ENCODE measurements at places on chromosomes 7 and 10.
A peak's percentile ranks its signal among the peaks of the same experiment; 100 is the strongest.

- DNase-seq: no peak
Observed at GRCh38 chr7:112365551-112365950, 84.7 kb upstream of the IFRD1 start.

GRCh38 chr7:102275123-102275703, 11.5 kb upstream of the SH2B2 start:
- no peak for DNase-seq

DNA sequence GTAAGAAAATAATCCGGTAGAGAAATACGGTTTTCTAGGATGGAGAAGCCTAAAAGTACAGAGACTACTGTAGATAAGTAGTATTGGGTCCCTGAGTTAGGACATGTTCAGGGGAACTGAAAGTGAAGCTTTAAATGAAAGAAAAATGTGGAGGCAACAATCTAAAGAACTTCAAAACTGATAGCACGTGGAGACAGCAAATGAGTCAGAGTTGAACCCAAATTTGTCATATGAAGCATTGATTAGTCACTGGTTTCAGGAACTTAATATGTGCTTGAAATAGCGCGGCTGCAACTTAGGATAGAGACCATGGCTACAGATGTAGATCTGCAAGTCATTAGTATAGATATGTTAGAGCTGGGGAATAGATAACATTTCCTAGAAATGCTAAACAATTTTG, 1138.6 kb upstream of the SORCS1 start:
- no peak for DNase-seq

DNA sequence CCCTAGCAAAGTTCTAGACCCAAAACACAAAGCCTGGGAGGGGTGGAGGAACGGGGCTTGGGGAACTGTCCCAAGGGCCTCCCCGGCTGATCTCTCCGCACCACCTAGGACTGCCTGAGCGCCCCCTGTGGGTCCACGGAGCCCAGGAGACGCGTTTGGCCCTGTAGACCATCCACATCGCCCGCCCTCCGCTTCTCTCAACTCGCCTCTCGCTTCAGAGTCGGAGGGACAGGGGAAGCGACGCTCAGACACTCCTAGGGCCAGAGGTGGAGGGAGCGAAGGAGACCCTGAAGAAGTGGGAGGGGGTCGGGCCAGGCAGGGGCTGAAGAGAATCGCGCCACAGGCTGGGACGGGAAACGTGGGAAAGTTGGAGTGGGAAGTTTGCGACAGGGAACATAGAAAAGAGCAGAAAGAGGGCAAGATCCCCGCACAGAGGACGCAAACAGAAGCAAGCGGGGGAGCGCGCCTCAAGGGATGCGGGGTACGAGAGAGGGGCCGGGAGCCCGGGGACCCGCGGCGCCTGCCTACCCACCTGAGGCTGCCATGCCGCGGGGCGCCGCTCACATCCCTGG, 378 bp downstream of the PIK3AP1 start:
- DNase-seq: peak; percentile 86

- no peak for DNase-seq
Observed at GRCh38 chr7:41487229-41487940, 215.5 kb downstream of the INHBA start.

GRCh38 chr7:81488210-81488609, 281.6 kb downstream of the HGF start:
- DNase-seq: no peak

GRCh38 chr7:63067897-63068585, 930.6 kb upstream of the ZNF722 start:
- no peak for DNase-seq

GRCh38 chr10:94138391-94138790, 144.7 kb downstream of the PLCE1 start:
- DNase-seq: no peak

GRCh38 chr10:124362568-124362967, 56.2 kb downstream of the OAT start:
- no peak for DNase-seq

DNA sequence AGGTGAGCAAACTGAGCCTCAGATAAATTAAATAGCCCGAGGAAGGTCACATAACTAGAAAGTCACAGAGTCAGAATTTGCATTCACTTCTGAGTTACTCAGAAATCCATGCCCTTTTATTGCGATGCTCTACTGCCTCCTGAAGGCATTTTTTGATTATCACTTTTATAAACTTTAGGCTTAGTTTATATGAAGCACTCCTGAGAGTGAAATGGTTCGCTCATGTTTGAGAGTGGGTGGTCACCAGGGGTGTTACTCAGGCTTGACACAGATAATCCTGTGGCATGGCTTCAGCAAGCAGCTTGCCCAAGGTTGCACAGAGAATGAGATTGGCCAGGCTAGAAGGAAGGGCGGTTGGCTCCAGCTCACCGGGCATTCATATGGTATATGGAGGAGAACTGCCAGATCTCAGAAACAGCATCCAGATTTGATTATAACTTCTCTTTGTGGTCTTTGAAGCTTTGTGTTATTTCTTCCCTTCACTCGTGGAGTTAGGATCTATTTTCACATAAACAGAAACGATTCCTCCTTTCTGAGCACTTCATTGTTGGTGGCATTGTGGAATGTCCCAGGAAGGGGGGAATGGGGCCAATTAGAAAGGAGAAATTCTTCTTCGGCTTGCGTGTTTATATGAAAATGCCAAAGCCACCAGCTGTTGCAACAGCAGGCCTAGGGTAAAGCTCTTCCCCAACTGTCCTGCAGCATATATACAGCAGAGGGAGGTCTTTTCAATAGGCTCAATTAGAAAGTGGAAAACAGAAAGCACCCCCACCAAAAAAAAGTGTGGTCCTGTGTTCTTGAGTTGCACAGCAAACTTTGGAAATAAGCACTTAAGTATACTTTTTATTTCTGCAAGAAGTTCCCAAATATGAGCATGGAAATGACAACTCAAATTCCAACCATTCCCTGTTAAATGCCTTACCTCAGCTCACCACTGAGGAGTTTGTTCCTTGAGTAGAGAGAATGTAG, 628.8 kb downstream of the SUGCT start:
- DNase-seq: no peak

DNA sequence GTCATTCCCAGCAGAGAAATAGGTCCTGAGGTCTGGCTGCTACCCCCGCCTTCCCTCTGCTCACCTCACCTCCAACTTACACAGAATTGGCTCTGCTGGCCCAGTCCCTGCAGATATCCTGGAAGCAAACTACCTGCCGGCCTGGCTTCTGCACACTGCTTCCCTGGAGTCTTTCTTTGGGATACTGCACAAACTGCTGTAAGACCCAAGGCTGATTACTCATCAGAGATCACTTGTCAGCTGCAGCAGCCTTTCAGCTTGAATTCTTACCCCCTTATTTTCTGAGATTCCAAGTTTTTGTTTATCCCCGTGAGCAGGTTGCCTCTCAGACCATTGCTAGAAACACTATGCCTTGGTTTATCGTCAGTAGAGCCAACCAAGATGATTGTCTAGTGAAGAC, 426.4 kb downstream of the PHTF2 start:
- no peak for DNase-seq

DNA sequence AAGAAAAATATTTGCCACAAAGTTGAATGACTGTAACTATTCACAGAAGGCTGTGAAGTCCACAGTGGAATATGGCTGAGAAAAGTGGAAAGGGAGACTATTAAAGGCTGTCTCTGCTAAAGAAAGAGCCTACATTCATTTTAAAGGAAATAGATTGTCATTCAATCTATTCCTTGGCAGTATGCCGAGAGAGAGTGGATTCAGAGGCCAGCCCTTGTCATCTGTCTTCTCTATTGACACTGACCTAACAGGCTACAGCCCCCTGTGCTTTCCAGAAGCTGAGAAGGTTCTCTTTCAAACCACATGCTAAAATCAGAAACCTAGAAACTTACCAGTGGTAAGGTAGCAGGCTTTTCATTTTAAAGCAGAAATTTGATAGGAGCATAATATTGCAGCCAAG, 12.1 kb downstream of the ODAD2 start:
- DNase-seq: no peak

GRCh38 chr10:50456719-50457118, 167.0 kb downstream of the SGMS1 start:
- DNase-seq: no peak

GRCh38 chr7:37117292-37117691, 331.4 kb downstream of the ELMO1 start:
- no peak for DNase-seq

GRCh38 chr10:2122431-2123124, 385.3 kb upstream of the ADARB2 start:
- no peak for DNase-seq

GRCh38 chr7:42722716-42723115, 189.2 kb downstream of the C7orf25 start:
- DNase-seq: no peak

- DNase-seq: no peak
Observed at GRCh38 chr10:118729641-118730258, 25.0 kb downstream of the CACUL1 start.

DNA sequence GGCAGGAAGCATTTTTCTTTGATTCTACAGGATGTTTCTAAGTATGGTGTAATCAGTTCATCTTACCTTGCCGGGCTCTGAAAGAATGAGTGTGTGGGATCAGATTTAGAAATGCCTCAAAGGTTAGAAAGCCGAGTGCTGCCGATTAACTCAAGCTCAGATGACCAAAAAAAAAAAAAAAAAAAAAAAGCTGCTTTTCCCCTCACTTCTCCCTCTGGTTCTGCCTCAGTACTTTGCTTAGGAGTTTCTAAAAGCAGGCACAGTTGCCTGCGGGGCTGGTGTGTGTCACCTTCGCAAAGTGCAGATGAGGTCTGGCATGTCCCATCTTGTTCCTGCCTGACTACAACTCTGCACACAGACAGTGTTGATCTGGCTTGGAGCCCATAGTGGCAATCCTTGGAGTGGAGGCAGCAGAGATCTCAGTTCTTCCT, 47.0 kb downstream of the KIAA1217 start:
- no peak for DNase-seq

DNA sequence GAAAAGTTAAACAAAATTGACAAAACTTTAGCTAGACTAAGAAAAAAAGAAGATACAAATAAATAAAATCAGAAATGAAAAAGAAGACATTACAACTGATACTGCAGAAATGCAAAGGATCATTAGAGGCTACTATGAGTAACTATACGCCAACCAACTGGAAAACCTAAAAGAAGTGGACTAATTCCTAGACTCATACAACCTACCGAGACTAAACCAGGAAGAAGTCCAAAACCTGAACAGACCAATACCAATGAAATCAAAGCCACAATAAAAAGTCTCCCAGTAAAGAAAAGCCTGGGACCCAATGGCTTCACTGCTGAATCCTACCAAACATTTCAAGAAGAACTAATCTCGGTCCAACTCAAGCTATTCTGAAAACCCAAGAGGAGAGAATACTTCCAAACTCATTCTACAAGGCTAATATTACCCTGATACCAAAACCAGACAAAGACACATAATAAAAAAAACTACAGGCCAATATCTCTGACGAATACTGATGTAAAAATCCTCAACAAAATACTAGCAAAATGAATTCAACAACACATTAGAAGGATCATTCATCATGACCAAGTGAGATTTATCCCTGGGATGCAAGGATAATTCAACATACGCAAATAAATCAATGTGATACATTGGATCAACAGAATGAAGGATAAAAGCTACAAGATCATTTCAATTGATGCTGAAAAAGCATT, 20.3 kb downstream of the ELAPOR2 start:
- DNase-seq: no peak

- no peak for DNase-seq
Observed at GRCh38 chr10:94546049-94546900, 687 bp downstream of the HELLS start.

DNA sequence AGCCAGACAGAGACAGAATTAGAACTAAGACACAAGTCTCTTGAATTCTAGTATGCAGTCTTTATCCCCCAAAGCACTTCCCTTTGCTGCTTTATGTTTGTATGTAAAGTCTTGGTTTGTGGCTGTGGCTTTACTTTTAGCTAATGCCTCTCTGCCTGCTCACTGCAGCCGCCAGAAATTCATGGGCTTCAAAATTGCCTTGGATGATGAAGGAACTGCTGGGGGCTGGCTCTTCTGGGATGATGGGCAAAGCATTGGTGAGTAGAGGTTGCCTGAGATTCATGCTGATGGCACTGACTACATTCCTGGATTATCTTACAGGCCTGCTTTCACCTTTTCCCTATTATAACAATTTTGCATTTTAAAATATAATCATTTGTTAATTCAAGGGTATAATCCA, 10.9 kb upstream of the MGAM2 start:
- DNase-seq: no peak

DNA sequence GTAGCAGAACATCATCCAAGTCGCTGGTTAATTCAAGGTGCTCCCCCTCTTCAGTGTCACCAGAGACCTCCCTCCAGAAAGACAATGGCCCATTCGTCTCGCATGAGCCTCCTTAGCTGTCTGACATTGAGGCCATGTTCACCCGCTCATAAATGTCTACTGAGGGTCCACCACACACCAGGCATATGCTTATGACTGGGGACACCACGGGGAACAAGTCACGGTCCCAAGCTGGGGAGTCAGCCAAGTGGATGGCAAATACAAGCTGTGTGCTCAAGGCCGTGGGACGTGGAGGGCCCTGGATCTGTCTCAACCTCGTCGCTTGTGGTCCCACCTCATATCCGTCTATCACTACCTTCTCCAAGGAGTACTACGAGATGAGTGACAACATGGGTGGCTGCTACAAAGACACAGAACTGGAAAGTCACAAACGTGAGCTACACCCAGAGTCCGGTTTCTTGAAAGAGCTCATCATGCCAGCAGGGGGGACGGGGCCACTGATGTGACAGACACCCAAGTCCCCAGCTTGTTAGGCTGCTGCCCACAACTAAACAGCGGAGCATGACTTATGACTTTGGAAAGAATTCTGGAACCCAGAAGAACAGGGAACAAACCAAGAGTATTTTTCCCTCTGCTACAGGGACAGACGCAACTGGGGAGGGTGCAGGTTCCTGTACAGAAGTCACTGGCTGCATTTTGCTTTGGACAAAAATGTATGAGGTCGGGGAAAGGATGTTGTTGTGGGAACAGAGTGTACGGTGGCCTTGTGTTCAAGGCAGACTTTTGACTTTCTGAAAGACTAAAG, 189.6 kb downstream of the COBL start:
- DNase-seq: no peak

DNA sequence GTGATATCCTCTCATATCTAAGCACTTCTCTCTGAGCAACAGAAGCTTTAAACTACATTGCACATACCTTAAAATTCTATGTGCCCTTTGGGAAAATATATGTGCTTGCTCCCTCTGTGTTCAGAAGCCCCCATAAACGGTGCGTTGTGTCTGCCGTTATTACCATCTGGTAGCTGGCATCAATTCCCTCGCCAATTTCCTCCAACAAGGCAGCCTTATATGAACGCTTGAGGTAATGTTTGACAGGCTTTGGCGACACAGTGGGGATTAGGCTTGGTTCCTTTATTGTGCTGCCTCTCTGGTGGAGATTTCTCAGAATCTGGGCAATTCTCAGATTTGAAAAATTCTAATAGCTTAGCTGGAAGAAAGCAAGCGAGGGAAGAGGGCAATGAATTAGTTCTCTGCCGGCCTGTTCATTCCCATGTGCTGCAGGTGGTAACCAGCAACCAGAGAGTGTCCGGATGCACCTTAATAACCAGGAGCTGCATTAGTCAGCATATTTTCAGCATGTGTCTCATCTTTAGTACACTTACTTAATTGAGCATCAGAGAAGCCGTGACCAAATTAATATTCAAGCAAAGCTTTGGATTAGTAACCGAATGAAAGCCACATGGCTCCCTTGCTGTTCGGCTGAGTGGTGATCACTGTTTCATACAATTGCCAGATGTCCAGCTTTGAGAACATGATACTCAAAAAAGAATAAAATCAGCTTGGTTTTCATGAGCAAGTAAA, 7.3 kb upstream of the PPP1R17 start:
- no peak for DNase-seq

GRCh38 chr7:5232874-5233273, 42.8 kb downstream of the WIPI2 start:
- DNase-seq: peak; percentile 35

- no peak for DNase-seq
Observed at GRCh38 chr7:147803606-147804005, 787.0 kb upstream of the C7orf33 start.

Data from lower lobe of right lung (tissue), 2 donors.